Liver (tissue), 10 donors: ENCODE measurements at places on chromosomes 4 and X. TPM values are rescaled to one million over a fixed set of nuclear protein-coding genes. Genes with fewer than 3 reads are reported as not detected.

Gene TCEANC
- polyA plus RNA-seq = 0.73 TPM

DNA sequence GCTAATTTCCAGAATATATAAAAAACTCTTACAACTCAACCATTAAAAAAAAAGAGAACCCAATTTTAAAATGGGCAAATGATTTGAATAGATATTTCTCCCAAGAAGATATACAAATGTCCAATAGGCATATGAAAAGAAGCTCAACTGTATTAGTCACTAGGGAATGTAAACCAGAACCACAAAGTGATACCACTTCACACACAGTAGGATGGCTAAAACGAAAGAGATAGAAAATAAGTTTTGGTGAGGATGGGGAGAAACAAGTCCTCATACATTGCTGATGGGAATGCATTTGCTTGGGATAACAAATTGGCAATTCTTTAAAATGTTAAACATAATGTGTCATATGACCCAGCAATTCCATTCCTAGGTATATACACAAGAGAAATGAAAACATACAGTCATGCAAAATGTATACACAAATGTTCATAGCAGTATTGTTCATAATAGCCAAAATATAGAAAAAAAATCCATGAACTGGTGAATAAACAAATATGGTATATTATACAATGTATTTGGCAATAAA, 5.7 kb downstream of the TCEAL3 start:
- DNase-seq = no peak

GRCh38 chrX:19017271-19017670, 33.4 kb upstream of the PHKA2 start:
- no peak for DNase-seq

Gene WAS
- 1.0 TPM for polyA plus RNA-seq

- no peak for DNase-seq
Observed at GRCh38 chr4:158793021-158793420, 24.2 kb downstream of the FNIP2 start.

Gene GABRE
- polyA plus RNA-seq = 0.68 TPM

DNA sequence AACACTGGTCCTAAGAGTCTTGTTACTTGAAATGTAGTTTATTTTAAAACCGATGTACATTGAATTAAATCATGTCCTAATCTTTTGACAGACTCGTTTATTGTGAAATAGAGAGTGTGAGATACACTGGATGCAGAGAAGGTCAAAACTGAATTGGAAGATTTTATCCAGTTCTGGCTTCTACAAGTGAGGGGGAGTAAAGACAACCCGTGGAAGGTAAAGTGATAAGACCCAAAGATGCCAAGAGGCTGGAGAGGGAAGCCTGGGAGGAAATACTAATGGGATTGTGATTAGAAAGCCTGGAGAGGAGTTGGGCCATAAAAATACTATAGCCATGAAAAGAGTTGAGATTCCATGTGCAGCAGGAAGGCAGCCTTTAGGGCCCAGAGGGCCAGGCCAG, 424.5 kb upstream of the NR3C2 start:
- no peak for DNase-seq

- no peak for DNase-seq
Observed at GRCh38 chrX:7168371-7168770, 20.4 kb upstream of the PUDP start.
